ENCODE measurements at places on chromosomes 2 and 18. TPM values are rescaled to one million over a fixed set of nuclear protein-coding genes. Genes with fewer than 3 reads are reported as not detected.

MARCO gene
- 1.4 TPM for polyA plus RNA-seq

IL36G gene
- 0.14 TPM for polyA plus RNA-seq

C2orf42 gene
- 9.0 TPM for polyA plus RNA-seq

SOX11 gene
- polyA plus RNA-seq = 26.1 TPM

AGXT gene
- polyA plus RNA-seq = not detected

GRCh38 chr2:67489396-67489795 is 92.3 kb downstream of the ETAA1 start:
- no peak for DNase-seq

DNA sequence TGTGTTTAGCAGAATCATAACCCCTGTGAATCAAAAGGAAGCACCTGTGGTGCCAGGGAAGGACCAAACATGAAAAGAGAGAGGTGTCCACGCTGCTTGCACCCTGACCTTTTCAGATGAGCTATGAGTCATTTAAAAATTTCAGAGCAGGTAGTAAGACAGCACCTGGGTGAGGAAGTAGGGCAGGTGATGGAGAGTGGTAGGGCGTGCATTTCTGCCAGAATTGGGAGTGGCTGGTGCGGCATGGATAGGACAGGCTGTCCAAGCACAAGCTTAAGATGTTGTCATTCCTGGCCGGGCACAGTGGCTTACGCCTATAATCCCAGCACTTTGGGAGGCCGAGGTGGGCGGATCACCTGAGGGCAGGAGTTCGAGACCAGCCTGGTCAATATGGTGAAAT is 36.8 kb downstream of the NPAS2 start:
- no peak for DNase-seq

DNA sequence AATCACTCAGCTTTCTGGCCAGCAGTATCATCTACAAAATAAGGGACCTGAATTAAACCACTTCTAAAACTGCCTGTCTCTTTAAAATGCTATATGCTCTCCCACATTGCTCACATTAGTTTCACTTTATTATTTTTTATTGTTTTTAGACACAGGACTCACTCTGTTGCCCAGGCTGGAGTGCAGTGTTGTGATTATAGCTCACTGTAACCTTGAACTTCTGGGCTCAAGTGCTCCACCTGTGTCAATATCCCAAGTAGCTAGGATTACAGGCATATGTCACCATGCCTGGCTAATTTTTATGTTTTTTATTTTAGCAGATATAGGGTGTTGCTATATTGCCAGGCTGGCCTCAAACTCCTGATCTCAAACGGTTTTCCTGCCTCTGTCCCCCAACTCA is 591.3 kb upstream of the ZNF804A start:
- no peak for DNase-seq

- no peak for DNase-seq
These were observed 396.2 kb downstream of the ARHGAP15 start for GRCh38 chr2:143525402-143525860.

All from forelimb muscle (tissue), 1 donor.